Common myeloid progenitor, CD34-positive (primary cell): ENCODE measurements at places on chromosomes 3 and 15.

- peak; percentile 53 for DNase-seq
These were observed 46.1 kb downstream of the AMOTL2 start for GRCh38 chr3:134328147-134328591.

DNA sequence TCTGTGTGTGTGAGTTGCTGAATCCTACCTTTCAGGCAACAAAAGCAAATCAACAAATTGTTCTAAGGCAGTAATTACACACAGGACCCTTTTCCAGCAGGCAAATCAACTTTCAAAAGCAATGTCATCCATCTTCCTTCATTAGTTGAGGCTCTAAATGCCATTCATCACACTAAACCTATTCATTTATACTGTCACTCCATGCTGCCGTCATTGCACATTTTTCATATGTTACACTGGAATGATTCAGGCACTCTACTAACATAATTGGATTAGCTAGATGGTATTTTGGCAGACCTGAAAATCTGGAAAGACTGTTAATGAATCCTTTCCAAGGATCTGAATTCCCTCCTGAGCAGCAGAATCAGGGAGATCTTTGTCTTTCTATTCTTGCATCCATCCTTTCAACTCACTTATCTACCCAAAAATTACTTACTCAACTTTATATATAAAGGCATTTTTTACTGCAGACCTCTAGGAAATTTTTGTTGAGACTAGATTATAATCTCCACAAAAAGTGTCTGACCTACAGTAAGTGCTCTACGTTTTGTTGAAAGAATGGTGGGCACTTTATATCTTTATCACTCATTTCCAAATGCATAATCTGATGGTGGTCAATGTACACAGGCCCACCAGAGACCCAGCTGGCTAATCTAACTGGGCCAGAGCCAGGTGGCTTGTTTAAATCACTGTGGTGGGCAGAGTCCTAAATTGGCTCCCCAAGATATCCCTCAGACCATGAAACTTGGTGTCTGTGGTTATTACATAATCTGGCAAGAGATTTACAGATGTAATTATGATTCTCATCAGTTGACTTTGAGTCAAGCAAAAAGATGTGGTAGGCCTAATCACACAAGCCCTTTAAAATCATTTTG, 25.0 kb downstream of the MIX23 start:
- DNase-seq = no peak

DNA sequence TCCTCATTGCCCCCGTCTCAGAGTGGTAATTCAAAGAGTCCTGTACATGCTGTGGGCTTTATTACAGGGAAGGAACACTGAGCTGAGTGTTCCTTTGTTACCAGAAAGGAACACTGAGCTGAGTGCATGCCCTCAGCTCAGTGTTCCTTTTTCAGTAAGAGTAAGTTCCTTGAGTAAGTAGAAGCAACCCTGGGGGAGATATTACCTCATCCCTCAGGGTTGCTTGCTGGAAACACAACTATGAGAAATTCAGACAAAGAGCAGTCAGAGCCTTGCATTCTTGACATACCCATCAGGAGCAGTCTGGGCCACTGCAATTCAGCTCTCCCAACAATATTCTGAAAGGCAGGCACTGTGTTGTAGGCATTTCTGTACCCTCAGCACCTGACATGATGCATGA, 17.0 kb downstream of the CHRM5 start:
- DNase-seq = no peak

- no peak for DNase-seq
These were observed 230.5 kb upstream of the PROK2 start for GRCh38 chr3:72015463-72015862.

- no peak for DNase-seq
These were observed 69.4 kb upstream of the SKOR1 start for GRCh38 chr15:67755936-67756335.

DNA sequence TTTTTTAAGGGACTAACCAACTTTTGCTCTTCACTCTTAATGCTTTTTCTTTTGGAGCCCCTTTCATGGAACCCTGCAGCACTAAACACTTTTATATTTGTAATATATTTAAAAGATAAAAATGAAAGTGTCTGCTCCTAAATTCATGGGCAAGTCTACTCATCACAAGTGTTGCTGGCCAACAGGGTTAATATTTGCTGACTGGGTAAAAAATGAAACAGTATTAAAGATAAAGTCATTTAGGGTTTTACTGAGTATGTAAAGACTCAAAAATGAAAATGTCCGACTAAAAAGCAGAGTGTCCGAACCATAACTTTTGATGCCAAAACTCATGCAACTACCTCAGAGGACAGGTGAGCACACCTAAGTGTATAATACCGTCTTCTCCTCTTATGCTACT, 54.0 kb downstream of the MOBP start:
- no peak for DNase-seq

DNA sequence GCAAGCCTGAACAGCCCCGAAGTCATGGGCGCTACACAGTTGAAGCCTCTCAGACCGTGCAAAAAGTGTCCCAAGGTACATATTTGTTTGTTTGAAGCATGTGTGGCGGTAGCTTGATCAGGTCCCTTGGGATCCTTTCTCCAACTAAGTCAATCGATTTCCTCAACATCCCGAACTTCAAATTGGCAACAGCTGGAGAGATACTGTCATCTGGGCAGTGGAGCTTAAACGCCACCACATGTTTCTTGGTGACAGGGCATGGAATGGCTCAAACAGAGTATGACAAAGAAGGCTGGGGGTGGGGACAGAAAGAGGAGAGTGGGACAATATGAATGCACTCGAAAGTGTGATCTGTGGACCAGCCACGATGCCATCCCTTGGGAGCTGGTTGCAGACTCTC, 84.9 kb upstream of the PSMD6 start:
- no peak for DNase-seq

DNA sequence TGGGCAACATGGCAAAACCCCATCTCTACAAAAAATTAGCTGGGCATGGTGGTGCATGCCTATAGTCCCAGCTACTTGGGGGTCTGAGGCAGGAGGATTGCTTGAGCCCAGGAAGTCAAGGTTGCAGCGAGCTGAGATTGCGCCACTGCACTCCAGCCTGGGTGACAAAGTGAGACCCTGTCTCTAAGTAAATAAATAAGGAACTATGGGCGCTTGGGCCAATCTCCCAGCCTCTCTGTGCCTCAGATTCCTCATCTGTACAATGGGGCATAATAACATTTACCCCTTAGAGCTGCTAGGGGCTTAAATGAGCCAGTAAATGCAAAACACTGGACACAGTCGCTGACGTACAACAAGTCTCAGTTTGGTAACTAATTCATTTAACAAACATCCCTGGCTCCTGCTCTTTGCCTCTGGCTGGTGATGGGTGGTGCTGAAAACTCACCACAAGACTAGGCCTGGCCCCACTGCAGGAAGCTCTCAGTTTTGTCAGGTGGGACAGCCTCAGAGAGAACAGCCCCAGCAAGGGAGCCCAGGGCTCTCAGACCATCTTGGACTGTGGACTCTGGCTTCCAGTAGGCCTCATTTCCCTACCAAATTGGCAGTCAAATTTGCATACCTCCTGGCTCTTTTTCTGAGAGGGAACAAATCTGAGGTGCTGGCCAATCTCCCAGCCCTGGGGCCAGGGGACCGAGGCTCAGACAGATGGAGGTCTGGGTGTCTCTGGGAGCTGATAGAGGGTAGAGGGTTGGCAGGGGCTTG, 6.4 kb upstream of the TBC1D2B start:
- DNase-seq = peak; percentile 22

DNA sequence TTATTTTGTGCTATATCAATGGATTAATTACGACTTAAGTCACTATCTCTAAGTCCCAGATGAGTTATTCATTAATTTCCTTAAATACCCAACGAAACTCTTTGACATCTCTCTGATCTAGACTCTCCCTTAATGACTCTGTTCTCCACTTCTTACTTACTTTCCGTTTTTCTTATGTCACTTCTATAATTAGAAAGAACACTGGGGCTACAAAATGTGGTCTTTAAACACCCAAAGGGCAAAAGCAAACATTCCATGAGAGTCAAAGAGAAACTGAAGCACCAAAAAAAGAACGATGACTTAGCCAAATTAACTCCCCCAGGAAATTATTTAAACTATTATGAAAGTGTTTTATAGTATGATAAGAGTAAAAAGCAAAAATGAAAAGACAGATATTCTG, 166.4 kb upstream of the UBE2E2 start:
- no peak for DNase-seq

GRCh38 chr3:31232055-31233025, 300.4 kb upstream of the STT3B start:
- peak; percentile 83 for DNase-seq

DNA sequence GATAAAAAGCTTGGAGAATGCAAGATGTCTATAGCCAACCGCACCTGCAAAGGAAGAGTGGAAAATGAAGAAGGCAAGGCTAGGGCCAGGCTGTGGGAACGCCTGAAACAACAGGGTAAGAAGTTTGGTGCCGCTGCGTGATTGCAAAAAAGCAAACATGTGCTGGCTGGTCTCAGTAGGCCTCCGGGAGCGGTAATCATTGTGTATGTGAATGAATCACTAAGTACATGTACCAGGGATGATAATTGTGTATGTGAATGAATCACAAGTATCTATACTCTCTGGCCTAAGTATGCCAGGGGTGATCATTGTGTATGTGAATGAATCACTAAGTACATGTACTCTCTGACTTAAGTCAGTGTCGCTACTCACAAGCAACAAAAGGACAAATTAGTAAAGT, 40.3 kb upstream of the PARL start:
- no peak for DNase-seq
